ENCODE measurements at places on chromosomes 2 and 18.

GRCh38 chr2:119939915-119940314, 73.0 kb upstream of the EPB41L5 start:
- DNase-seq, result no peak

- DNase-seq, result no peak
These were observed 107.1 kb downstream of the CSRNP3 start for GRCh38 chr2:165576409-165577154.

DNA sequence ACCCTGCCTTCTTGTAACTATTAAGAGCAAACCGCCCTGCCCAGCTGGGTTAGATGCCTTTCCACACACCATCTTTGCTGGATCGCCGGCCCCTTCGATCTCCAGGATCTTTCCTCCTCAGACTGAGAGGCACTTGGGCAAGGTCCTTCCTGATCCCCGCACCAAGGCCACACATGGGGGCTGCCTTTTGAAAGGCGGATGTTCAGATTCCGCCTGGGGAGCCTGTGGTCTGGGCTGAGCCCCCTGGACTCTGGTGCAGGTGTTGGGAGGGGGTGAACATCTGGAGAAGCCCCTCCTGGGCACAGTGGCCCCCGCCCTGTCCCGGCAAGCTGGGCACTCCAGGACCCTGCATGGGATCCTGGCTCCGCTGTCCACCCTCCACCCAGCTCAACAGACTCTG, 135.4 kb upstream of the HDAC4 start:
- no peak for DNase-seq

- DNase-seq, result no peak
These were observed 275.6 kb upstream of the ZSWIM2 start for GRCh38 chr2:187124529-187124928.

GRCh38 chr2:238407566-238407965, 19.2 kb upstream of the ASB1 start:
- DNase-seq, result no peak

DNA sequence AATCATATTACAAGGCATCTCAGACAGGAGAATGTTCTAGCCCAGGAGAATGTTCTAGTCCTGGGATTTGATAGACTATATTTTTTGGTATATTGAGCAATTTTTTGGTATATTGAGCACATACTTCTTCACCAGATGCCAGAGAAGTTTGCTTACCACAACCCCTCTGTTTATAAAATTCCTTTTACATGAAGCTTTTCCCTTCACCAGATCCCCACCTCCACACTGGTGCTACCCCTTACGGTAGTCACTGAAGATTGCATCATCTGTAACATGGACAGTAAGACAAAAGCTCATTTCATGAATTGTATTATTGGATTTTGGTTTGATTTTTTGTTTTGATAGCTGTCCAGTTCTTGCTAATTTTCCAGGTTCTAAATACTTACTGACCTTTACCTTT, 7.2 kb upstream of the HNMT start:
- DNase-seq, result no peak

DNA sequence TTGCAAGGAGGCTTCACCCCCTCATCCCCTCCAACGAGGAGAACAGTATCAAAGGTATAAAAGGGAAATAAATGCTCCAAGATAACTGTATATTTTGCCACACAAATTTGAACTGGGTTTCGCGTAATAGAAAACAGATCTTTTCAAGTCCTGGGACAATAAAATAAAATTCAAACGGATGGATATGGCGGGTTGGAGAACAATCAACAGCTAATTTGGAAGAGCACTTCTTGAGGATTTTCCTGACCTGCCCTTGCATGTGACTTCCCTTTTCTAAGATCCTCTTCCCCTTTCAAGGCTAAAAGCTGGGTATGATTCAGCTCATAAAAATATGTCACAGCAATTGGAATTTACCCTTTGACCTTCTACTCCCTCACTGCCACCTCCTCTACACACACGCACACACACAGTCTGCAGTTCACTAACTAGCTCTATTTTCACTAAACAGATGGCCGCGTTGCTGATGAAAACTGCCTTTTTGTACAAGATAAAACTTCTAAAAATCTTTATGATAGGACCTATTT, 386.9 kb downstream of the FIGN start:
- no peak for DNase-seq

DNA sequence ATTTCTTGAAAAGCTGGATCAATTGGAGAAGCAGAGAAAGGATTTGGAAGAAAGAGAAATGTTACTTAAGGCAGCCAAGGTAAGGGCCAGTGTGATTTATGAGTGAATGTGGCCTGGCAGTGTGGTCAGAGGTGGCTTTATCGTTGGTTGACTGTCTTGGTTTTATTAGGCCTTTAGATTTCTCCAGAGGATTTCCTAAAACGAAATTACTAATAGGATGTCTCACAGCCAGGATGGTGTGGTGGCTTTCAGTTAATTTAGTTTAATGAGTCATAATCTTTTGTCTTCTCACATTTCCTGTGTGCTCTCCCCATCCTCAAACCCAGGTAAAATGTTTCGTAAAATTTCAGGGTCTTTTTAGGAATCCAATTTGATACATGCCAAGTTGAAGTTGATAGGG, 100.8 kb downstream of the TAF4B start:
- no peak for DNase-seq

GRCh38 chr18:48751727-48752468, 198.9 kb downstream of the SMAD7 start:
- DNase-seq, result peak; percentile 13

DNA sequence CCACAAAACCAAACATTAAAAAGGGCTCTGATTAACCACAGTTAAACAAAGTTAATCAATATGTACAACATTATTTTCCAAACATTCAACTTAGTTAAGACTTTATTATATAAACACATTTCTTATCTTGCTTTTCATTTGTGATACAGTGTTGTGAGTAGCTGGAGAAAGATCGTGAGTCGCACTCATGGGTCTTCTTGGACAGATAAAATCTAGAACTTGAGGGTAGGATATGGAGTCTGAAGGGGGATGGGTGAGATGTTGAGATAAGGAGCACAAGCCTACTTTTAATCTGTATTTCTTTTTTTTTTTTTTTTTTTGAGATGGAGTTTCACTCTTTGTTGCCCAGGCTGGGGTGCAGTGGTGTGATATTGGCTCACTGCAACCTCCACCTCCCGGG, 22.6 kb upstream of the TMEM214 start:
- DNase-seq, result no peak

- peak; percentile 2 for DNase-seq
These were observed 447.5 kb upstream of the FSIP2 start for GRCh38 chr2:185291035-185291647.

DNA sequence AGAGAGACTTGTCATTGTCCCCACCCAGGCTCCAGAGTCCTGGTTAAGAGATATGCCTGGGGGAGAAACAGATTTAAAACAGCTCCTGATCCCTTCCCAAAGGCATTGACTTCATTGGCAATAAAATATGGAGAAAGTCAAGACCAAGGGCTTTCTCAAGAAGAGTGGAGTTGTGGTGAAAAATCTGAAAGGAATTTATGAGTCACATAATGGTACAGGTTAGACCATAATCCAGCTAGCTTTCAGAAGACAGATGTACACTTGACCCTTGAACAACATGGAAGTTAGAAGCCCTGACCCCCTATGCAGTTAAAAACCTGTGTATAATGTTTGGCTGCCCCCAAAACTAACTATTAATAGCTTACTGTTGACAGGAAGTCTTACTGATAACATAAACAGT, 599.1 kb upstream of the SOX11 start:
- no peak for DNase-seq

DNA sequence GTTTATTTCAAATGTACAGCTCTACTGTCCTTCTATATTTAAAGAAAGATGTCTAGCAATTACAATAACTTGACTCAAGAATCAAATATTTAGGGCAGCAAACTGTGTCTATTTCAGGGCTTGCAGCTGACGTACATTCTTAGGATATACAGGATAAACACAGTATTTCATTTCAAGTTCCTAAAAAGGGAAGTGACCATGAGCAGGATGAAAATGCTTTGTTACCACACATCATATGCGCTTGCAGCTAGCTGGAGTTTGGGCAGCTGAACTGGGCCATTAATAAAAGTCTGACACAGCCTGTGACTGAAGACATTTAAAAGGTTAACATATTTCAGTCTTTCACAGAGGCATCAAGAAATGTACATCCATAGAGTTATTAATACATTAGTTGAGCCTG, 264.6 kb upstream of the TRIB2 start:
- no peak for DNase-seq

DNA sequence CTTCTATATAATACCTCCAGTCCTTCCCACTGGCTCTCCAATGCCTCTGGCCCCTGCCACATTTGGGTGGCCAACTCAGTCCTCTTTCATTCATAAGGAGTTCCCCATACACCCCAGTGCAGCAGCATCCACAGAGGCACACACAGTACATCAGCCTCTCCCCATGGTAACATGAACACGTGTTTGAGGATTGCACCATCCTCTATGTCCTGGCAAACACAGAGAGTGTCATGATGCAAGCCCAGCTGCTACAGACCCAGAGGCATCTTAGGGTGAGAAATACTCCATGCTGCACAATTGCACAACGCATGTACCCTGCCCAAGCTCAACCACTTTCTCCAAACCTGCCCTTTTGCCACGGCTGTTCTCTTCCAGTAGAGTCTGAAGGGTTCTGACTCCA, 11.5 kb downstream of the IGFBP5 start:
- DNase-seq, result no peak

GRCh38 chr2:191478799-191479679, 198.9 kb upstream of the NABP1 start:
- DNase-seq, result peak; percentile 88

- no peak for DNase-seq
These were observed 1.2 kb downstream of the C2orf76 start for GRCh38 chr2:119365436-119365835.

GRCh38 chr2:172739661-172740266, 4.1 kb downstream of the RAPGEF4 start:
- DNase-seq, result no peak

All from NCI-H1105 treated with DMSO at 0.1 percent for 48 hours (cell line).